ENCODE measurements at places on chromosomes 2 and 18.

DNA sequence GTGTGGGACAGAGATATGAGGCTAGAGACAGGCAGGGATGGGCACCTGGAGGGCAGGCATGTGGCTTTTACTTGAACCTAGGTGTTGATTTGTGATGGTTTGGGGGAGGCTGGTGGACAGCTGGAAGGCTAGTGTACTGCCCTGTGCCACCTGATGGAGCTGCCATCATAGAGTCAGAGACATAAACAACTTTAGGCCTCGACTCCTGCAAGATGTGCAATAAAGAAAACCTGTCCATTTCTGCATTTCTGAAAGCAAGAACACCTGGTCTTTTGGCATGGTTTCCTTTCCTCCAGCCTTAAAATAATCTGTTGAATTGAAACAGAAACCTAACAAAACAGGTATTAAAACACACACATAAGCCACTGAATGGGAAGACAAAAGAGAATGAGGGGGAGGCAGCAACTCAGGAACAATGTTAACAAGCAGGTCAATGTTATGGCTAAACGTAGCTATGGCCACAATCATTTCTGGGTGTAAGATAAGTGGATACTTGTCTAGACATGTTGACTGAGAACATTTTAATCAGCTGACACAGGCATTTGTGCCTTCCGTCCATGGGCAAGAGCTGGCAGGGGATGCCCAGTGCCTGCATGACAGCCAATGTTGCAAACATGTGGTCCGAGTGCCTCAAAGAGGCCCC lies 87.8 kb downstream of the KCTD1 start:
- DNase-seq: no peak

- no peak for DNase-seq
These were observed 829.3 kb upstream of the ID2 start for GRCh38 chr2:7852546-7852945.

DNA sequence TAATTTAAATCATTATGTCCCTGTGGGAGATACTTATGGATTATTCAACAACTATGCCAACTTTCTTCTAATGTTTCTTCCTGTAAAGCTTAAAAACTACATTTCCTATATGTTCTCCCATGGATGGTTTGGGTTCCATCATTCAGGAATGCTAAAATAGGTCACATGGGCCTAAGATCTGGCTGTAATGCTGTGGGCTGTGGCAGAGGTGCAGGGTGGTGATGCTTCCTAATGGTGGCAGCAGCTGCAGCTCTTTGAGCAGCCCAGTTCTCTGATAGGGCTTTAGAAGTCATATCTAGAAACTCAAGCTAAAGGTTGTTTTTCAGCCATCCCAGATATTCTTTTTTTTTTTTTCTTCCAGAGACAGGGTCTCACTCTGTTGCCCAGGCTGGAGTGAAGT lies 266.1 kb downstream of the ZNF385B start:
- no peak for DNase-seq

- no peak for DNase-seq
These were observed 47.2 kb downstream of the ATIC start for GRCh38 chr2:215358891-215359575.

- no peak for DNase-seq
These were observed at the start of gene CBLN2 for GRCh38 chr18:72544092-72544886. Gene CBLN2 (minus strand): TSS chr18:72544342. CDS start chr18:72542160, 2,182 bp downstream.

DNA sequence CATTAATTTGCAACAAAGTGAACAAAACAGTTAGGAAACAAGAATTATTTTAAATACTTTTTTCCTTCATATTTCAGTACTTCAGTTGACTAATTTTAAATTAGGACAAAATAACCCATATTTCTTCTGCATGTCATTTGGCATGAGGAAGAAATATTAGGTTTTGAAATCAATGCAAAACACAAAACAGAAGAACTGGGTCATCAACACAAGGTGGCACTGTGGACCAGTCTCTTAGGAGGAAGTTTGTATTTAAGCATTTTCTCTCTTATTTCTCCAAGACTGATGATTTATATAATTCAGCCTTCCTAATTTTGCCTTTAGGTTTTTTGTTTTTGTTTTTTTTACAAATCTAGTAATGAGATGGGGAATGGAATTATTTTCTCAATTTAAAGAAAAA lies 352.8 kb upstream of the KCNH7 start:
- DNase-seq: no peak

- DNase-seq: no peak
These were observed 3.9 kb upstream of the MATN3 start for GRCh38 chr2:20016346-20016745.

- DNase-seq: peak; percentile 69
These were observed 37.8 kb downstream of the PCBP1 start for GRCh38 chr2:70124983-70125480.

DNA sequence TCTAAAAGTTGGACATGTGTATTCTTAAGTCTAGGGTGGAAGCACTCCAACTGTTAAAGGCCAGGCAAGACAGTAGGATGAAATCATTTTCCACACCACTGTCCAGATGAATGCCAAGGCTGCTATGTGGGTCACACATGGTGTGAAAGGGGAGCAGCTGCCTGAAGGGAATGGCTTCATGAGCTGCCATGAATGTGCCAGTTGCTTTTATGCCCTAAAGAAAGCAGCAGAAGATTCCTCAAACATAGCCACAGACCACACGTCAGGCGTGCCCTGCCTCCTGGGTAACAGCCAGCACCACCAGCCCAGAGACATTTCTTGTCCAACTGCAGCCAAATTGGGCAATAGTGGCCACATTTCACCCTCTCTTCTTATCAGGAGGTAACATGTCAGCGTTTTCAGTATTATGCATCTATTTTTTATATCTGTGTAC lies 130.2 kb downstream of the MTCL1 start:
- DNase-seq: no peak

DNA sequence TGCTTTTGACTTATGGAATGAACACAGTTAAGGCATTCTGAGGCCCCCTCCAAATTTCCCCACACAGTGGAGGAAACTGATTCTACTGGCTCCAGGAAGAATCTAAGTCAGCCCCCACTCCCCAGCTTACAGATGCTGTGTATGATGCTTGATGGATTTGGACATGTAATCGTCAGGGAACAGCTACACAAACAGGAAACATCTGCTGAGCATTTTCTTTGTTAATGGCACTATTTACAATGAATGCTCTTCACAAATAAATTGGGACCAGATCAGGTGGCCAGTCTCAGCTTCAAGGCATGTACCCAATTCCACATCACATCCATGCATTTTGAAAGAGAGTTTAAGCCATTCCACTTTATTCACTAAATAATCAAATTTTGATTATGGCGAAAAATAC lies 562.3 kb downstream of the SOX11 start:
- DNase-seq: no peak

- no peak for DNase-seq
These were observed 119.0 kb upstream of the FN1 start for GRCh38 chr2:215554689-215555498.

GRCh38 chr18:39574897-39575296 lies 2009.3 kb upstream of the CELF4 start:
- no peak for DNase-seq

DNA sequence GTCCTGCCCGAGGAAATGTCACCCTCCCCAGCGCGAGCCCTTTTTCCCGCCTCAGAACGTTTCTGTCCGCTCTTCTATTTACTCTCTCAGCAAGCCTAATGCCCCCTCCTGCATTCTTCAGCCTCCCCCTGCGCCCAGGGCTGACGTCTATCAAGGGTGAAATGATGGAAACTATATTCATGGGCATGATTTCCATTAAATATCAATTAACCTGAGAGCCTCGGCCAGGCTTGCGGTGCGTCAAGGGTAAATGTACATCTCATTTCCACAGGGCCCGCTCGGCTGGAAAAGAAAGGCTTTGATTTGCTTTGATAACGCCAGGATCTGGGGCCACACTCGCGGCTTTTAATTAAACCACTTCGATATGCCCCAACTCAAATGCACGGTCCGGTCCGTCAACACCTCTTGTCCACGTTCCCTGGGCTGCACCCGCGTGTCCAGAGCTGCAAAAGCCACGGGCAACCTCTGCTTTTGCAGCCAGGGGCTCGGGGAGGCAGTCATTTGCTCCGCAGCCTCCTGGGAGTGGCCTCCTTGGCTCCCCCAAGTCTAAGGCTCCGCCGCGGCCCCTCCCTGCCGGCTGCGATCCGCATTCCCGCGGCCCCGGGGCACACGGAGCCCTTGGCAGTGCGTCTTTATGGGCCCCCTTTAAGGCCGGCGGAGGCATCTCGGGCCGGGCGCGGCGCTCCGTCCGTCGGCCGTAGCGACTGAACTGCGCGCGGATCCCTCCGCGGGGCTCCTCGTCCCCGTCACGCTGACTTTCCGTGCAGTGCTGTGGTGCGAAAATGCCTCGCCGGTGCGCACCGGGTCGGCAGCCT lies at the start of gene HOXD8:
Gene HOXD8, plus strand, starts transcription at position 724 of the 815 bp plus-strand sequence. CDS start 662 bp downstream, outside the sequence.
- DNase-seq: peak; percentile 15

- no peak for DNase-seq
These were observed 21.3 kb downstream of the SKA1 start for GRCh38 chr18:50396005-50396660.

DNA sequence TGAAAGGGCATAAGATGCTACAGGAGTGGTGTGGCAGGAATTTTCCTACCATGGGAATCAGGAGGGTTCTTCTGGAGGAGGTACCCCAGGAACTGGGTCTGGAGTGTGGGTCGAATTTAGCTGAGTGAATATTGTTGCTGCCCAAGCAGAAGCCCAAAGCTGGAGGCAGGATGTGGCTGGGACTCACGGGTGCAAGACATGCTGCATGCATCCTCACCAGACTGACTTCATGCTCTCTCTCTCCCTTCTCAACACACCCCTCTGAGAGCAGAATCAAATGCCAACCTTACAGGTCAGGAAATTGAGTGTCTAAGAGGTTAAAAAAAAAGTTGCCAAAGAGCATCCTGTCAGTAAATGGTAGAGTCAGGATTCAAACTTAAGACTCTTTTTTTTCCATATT lies 78.8 kb upstream of the TTC39C start:
- no peak for DNase-seq

DNA sequence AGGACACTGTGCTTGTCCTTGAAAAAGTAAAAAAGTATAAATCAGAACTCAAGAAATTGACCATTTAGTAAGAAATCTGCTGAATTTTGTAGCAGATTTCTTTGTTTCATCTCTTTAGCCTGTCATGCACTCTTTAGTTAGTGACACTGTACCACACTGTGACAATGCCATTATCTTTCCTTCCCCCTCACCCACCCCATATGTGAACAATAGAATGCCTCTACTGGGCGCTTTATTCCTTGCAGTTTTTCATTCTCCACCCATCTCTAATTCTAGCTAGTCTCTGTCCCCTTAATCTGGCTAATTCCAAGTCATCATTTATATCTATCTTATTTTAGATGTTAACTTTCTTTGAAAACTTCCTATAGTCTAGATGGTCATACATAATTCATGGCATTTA lies 241.0 kb downstream of the LRP1B start:
- DNase-seq: no peak

- DNase-seq: no peak
These were observed 25.9 kb upstream of the ALLC start for GRCh38 chr2:3631851-3632659.

- DNase-seq: no peak
These were observed 1.2 kb downstream of the TCF7L1 start for GRCh38 chr2:85134255-85134895.

DNA sequence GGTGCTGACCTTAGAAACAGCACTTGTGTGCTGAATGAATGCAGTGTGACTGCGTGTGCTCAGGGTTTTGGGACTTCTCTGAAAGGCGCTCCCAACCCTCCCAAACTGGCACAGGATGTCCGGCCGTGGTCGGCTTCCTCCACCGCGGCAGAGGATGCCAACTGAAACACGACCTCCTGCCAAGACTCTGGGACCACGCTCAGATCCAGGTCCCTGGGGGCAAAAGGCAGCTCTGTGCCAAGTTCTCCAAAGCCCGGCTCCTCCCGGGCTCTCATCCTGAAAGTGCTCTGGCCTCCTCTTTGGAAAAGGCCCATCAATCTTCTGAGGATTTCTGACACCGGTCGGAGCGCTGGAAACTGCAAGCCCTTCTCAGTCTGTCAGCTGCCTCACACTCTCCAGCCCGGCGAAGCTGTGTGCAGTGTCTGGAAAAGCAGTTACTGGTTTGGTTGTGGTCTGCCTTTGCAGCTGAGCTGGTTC lies 32.3 kb upstream of the ZBTB7C start:
- no peak for DNase-seq

- no peak for DNase-seq
These were observed 121.6 kb downstream of the RBMS1 start for GRCh38 chr2:160372010-160372356.

DNA sequence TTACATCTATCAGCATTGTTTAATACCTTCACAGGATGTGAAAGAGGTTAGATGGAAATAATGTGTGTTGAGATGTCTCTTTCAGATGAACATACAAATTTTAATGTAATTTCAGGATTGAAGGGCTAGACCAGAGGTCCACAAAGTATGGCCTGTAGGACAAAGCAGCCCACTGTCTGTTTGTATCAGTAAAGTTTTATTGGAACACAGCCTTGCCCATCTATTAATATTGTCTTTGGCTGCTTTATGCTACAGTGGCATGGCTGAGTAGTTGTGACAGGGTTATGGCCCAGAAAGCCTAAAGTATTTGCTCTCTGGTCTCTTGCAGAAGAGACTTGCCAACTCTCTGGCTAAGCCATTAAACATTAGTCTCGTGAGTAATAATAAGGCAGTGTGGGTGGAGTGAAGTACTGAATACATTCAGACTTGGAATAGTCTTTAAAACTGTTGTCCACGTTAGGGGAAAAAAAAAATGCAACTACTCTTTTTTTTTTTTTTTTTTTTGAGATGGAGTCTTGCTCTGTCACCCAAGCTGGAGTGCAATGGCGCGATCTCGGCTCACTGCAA lies 74.5 kb upstream of the NOSTRIN start:
- no peak for DNase-seq

DNA sequence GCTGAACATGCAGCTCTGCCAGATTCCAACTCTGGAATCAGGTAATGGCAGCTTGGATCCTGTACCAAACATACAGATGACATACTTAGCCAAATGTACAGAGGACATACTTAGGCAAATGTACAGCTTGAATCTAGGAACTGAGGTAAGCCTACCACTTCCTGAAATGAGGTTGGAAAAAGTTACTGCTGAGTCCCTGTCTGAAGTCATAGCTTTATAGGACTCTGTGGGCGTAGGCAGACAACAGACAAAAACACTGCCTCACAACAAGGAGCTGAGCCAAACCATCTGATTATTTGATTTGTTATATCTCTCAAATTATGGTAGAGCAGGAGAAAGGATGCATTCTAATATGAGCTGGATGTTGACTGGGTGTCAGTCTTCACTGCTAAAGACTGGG lies 290.2 kb upstream of the TCF4 start:
- no peak for DNase-seq

- no peak for DNase-seq
These were observed 79.2 kb upstream of the ST8SIA3 start for GRCh38 chr18:57273194-57273593.

DNA sequence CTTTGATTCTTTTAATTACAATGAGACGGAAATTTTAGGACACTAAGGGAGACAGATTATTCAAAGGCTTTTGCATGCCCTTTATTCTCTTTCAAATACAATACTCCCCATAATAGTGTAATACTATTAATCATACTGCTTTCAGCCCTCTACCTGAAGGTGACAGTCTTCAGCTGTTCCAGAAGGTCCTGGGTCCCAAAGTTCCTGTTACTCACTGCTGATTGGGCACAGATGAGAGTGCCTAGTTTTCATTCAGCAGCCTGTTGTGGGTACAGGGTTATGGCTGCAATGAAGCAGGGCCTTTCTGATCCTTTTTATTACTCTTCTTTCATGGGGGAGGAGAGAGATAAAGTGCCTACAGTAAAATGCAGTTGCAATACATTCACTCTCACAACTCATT lies 80.2 kb downstream of the NUP35 start:
- DNase-seq: no peak
